ENCODE measurements at places on chromosomes 1 and 21. TPM values are rescaled to one million over a fixed set of nuclear protein-coding genes. Genes with fewer than 3 reads are reported as not detected.

DCST2 gene
- 7.9 TPM for total RNA-seq

HSD11B1 gene
- 18.7 TPM for total RNA-seq

ATP8B2 gene
- 65.1 TPM for total RNA-seq

ERI3 gene
- total RNA-seq: 39.3 TPM

MROH9 gene
- not detected for total RNA-seq

SH2D2A gene
- 4.9 TPM for total RNA-seq

COP1 gene
- total RNA-seq: 72.2 TPM

CLCA4 gene
- 44.0 TPM for total RNA-seq

NHLH1 gene
- total RNA-seq: not detected

LAMTOR5 gene
- 66.5 TPM for total RNA-seq

GRCh38 chr1:201766131-201766866, 62.7 kb upstream of the IPO9 start:
- H3K4me1 ChIP-seq: peaks cover 72% of the 10 kb centered on the region
- peak; percentile 90 for DNase-seq
- H3K27me3 ChIP-seq: no peaks in the 10 kb centered on the region
- H3K36me3 ChIP-seq: no peaks in the 10 kb centered on the region

DNA sequence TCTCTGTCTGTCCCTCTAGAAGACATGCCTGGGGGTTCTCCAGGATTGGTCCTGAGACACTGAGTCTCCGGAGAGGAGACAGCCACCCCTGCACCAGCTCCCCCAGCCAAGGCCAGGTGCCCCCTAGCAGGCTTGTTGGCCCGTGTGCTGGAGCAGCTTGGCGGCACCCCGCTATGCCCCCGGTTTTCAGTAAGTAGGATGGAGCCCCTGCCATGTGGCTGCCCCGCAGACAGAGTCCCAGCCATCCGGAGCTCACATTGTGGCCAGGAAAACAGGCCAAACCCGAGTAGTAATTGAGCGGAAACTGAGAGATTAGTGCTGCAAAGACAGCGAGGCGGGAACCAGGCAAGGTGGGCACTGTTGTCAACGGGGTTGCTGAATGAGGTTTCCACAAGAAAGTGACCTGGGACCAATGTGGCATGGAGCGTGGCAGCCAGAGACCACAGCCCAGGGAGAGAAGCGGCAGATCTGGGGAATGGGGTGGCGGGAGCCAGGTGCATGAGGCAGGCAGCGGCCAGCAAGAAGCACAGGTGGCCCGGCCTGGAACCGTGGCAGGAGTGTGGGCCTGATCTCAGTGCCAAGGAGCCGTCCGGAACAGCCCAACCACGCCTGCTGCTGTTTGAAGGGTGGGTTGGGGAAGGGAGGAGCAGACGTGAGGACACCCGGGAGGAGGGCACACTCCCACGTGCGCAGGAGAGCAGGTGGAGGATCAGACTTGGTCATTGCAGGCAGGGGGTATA, 137.4 kb upstream of the VAMP3 start:
- H3K27me3 ChIP-seq: no peaks in the 10 kb centered on the region
- H3K4me1 ChIP-seq: no peaks in the 10 kb centered on the region
- no peaks in the 10 kb centered on the region for H3K36me3 ChIP-seq
- no peak overlapping the region for H3K27ac ChIP-seq

- H3K27me3 ChIP-seq: no peaks in the 10 kb centered on the region
- peak overlapping the region; percentile 36 for H3K4me3 ChIP-seq
- H3K27ac ChIP-seq: peak overlapping the region; percentile 77
- no peaks in the 10 kb centered on the region for H3K36me3 ChIP-seq
- DNase-seq: no peak
- H3K4me1 ChIP-seq: peaks cover 7% of the 10 kb centered on the region
Measured at GRCh38 chr21:38733972-38734546, 71.7 kb upstream of the ETS2 start.

DNA sequence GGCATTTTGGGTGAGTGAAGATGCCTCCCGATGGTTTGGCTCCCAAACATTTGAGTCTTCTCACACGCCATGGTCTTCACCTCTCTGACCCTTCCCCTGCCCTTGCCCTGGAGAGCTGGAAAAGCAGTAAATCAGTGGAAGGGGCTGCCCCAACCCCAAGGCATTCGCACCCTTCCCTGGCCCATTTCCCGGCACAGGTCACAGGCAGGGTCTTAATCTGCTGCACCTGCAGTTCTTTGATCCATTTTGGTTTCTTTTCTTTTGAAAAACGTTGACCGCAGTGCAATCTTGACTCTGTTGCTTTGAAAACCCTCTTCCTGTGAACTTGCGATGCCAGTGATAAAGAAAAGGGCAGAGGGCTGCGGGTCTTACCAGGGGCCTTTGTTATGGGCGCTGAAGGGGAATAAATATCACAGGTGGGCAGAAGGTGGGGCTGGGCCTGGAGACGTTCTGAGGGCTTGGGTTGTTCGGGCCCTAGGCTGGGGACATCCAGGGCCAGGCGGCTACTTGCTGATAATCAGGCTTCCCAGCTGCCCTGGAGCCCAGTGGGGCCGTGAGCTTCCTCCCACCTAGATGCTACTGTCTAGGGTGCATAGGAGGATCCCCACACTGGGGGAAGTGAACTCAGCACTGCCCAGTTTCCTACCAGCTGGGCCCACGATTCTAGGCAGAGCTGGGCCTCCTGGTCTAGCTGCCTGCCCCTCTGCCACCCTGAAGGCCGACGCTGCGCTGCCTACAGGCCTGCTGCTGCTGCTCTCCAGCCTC, 38.6 kb upstream of the EPS8L3 start:
- peak overlapping the region; percentile 9 for H3K27ac ChIP-seq
- H3K4me1 ChIP-seq: peaks cover 7% of the 10 kb centered on the region
- no peak for DNase-seq
- no peaks in the 10 kb centered on the region for H3K27me3 ChIP-seq

DNA sequence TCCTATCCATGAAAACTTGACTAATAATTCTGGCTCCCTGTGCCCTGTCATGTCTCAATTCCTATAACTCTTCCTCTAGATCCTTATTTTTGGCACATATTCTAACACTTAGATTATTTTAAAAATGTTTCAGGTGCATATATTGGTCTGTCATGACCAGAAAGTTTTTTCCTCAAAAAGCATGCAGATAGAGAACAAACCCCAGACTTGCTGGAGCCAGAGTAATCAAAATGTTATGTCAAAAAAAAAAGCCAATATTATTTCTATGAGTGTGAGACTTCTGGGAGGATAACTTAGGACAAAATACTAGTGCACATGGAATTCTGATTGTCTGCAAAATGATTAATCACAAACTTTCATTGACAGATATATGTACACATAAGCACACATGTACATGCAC, 135.1 kb upstream of the MROH9 start:
- no peak for DNase-seq
- no peak overlapping the region for H3K27ac ChIP-seq
- no peaks in the 10 kb centered on the region for H3K27me3 ChIP-seq
- no peaks in the 10 kb centered on the region for H3K36me3 ChIP-seq
- H3K4me3 ChIP-seq: no peak overlapping the region

DNA sequence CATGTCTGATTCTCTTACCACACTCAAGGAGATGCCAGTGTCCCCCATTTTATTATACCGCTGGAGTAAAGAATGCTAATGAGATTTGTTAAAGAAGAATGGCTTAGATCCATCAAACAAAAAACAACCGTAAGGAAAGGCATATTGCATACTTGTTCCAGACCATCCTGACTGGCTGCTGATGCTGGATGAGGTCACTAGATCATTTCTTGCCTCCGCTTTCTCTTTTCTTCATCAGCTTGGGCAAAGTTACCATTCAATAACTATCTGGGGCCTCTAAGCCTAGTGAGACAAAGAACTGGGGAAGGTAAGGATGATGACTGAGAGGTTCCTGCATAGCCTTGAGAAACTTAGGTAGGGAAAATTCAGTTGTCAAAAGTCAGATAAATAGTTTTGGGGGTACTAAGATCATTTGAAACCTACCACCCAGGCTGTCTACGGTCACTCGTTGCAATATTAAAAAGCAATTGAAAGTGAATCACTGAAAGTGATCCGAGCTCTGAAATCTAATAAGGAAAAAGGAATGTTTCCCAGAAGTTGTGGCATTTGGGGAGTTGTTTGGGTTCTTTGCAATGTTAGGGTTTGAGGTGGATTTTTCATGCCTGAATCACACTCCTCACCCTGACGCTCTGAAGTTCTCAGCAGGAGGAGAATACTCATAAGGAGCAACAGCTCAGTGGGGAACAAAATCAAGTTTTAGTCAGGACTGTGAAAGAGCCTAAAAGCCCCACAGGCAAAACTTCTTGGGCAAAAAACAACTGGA, 176.8 kb downstream of the HHIPL2 start:
- no peak overlapping the region for H3K4me3 ChIP-seq
- H3K4me1 ChIP-seq: no peaks in the 10 kb centered on the region
- H3K36me3 ChIP-seq: no peaks in the 10 kb centered on the region
- H3K27ac ChIP-seq: no peak overlapping the region
- DNase-seq: no peak

DNA sequence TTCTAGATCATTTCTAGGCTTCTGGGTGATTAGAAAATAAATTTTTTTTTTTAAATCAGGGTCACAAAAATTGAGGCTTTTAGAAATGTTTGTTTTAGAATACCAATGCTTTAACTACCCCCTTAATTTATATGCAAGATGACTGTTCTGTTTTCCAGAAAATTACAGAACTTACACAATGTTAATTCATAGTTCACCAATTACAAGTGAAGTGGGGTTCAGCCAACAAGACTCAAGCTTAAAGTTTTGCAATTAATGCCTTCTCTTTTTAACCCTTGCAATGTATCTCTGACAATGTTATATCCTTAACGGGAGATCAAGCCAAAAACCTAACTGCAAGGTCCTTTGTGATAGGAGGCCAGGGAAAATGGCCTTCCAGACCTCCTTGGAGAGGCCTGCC, 5.6 kb downstream of the PRELP start:
- peaks cover 63% of the 10 kb centered on the region for H3K4me1 ChIP-seq
- peak overlapping the region; percentile 93 for H3K27ac ChIP-seq
- H3K4me3 ChIP-seq: peak overlapping the region; percentile 49
- no peak for DNase-seq
- no peaks in the 10 kb centered on the region for H3K36me3 ChIP-seq

GRCh38 chr1:35894183-35894582, 11.2 kb downstream of the AGO1 start:
- no peaks in the 10 kb centered on the region for H3K4me1 ChIP-seq
- H3K36me3 ChIP-seq: peaks cover 73% of the 10 kb centered on the region
- H3K27ac ChIP-seq: no peak overlapping the region
- H3K4me3 ChIP-seq: no peak overlapping the region
- no peak for DNase-seq

GRCh38 chr21:46127239-46128105, 27.9 kb downstream of the FTCD start:
- H3K27ac ChIP-seq: no peak overlapping the region
- no peaks in the 10 kb centered on the region for H3K27me3 ChIP-seq
- H3K36me3 ChIP-seq: no peaks in the 10 kb centered on the region

DNA sequence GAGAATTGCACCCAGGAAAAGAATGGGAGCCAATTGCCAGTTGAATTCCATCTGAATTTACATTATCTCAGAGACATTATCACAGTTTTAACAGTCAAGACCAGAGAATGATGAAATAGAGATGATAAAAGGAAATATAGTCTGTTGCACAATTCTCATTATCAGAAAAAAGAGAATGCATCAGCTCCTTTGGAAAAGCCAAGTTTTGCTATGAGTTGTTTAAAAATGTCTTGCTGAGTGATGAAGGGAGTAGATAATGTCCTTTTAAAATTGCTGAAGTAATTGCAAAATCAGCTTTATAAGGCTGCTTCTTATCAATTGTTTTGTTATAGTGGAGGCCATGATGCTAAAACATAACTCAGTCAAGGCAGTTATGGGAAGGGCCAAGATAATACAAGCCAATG, 37.9 kb upstream of the EEIG2 start:
- no peak overlapping the region for H3K27ac ChIP-seq
- no peaks in the 10 kb centered on the region for H3K4me1 ChIP-seq
- H3K27me3 ChIP-seq: no peaks in the 10 kb centered on the region
- H3K4me3 ChIP-seq: no peak overlapping the region
- H3K36me3 ChIP-seq: no peaks in the 10 kb centered on the region

- no peak overlapping the region for H3K4me3 ChIP-seq
- no peak for DNase-seq
- H3K36me3 ChIP-seq: peaks cover 69% of the 10 kb centered on the region
- H3K4me1 ChIP-seq: no peaks in the 10 kb centered on the region
- H3K27me3 ChIP-seq: no peaks in the 10 kb centered on the region
Measured at GRCh38 chr1:46352363-46352762, 11.8 kb downstream of the NSUN4 start.

GRCh38 chr1:102821707-102822106, 286.6 kb downstream of the COL11A1 start:
- no peak overlapping the region for H3K27ac ChIP-seq
- no peak overlapping the region for H3K4me3 ChIP-seq
- no peaks in the 10 kb centered on the region for H3K27me3 ChIP-seq
- H3K4me1 ChIP-seq: no peaks in the 10 kb centered on the region
- no peaks in the 10 kb centered on the region for H3K36me3 ChIP-seq
- no peak for DNase-seq

DNA sequence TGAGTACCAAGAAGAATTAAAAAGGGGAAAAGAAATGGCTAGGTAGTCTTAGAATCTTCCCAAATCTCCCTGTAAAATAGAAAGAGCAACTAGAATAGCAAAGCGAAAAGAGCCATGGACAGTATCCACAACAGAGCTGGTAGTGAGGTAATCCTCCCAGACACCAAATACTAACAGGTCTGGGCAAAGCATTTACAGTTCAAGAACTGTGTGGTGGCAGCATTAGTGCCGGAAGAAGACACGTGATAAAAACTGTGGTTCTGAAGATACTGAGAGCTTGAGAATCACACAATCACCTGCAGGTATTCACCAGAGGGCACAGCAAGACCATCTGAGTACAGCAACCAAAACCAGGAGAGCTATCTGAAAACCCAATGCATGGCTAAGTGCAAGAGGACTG, 31.8 kb upstream of the OLIG2 start:
- no peak overlapping the region for H3K4me3 ChIP-seq
- H3K36me3 ChIP-seq: no peaks in the 10 kb centered on the region
- no peak for DNase-seq
- no peaks in the 10 kb centered on the region for H3K27me3 ChIP-seq
- no peaks in the 10 kb centered on the region for H3K4me1 ChIP-seq
- no peak overlapping the region for H3K27ac ChIP-seq

- no peaks in the 10 kb centered on the region for H3K4me1 ChIP-seq
- H3K36me3 ChIP-seq: no peaks in the 10 kb centered on the region
- no peak overlapping the region for H3K27ac ChIP-seq
- no peaks in the 10 kb centered on the region for H3K27me3 ChIP-seq
Measured at GRCh38 chr1:100581096-100581705, 43.3 kb downstream of the GPR88 start.

GRCh38 chr21:31862078-31862477, 10.7 kb upstream of the HUNK start:
- no peak overlapping the region for H3K4me3 ChIP-seq
- DNase-seq: no peak
- H3K36me3 ChIP-seq: no peaks in the 10 kb centered on the region
- H3K4me1 ChIP-seq: peaks cover 9% of the 10 kb centered on the region
- no peaks in the 10 kb centered on the region for H3K27me3 ChIP-seq
